ENCODE measurements at places on chromosomes 2 and 18.

GRCh38 chr2:232400256-232401015, 6.2 kb upstream of the ALPG start:
- no peak for DNase-seq

- no peak for DNase-seq
These were observed 278.0 kb downstream of the EPHA4 start for GRCh38 chr2:221293949-221294742.

DNA sequence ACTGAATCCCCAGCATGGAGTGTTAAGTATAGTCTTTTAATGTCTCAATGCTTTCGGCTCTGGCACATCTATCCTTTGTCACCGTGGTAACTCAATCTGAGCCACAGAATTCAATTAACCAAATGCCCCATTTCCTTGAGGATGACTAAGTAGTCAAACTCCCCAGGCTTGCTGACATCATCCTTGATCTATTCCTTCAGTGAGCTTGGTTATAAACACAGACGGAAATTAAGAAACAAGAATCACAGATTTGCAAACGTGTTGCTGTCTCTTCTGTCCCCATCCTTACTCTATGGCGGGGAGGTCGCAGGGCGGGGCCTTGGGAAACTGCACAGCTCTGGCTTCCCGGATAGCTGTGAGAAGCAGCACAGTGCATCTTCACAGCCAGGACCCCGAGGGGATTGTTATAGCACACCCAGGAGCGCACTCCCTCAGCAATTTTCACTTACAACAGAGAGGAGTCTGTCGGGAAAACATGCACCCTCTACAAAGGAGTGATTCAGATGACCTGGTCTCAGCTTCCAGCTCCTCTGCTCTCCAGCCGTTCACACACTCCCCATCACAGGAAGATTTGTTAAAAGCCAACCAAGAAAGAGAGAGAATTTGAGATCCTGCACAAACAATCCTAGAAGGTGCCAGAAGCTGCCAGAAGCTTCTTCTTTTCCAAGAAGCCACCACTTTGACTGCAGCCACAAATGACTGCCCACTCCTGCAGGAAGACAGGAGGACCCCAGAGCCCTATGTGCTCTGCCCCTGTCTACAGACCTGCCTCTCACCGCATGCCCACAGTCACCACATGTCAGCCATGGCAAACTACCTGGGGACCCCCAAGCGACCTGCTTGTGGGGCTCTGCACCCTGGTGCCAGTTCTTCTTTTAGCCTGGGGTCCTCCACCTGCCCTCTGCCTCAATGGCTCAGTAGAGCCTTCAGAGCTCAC, 44.9 kb upstream of the YWHAQ start:
- no peak for DNase-seq

- no peak for DNase-seq
These were observed 86.9 kb downstream of the VSNL1 start for GRCh38 chr2:17627434-17627833.

- no peak for DNase-seq
These were observed 823.6 kb downstream of the GALR1 start for GRCh38 chr18:78073275-78073674.

- DNase-seq, result no peak
These were observed 155.0 kb downstream of the ARHGAP15 start for GRCh38 chr2:143284087-143284675.

DNA sequence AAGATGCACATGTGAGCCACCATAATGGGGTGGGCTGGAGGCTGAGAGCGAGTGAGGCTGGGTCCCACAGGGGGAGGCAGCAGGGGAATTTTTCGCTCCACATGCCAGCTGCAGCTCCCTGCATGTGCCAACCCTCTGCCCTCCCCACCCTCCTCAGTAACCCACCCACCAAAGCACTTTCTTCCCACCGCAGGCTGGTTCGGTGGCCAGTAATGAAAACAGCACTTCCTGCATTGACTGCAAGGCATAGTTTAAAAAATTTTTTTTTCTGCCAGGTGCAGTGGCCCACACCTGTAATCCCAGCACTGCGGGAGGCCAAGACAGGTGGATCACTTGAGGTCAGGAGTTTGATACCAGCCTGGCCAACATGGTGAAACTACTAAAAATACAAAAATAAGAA, 147.5 kb upstream of the TTC39C start:
- DNase-seq, result no peak

GRCh38 chr2:186308347-186308746, 177.7 kb upstream of the ZC3H15 start:
- DNase-seq, result no peak

DNA sequence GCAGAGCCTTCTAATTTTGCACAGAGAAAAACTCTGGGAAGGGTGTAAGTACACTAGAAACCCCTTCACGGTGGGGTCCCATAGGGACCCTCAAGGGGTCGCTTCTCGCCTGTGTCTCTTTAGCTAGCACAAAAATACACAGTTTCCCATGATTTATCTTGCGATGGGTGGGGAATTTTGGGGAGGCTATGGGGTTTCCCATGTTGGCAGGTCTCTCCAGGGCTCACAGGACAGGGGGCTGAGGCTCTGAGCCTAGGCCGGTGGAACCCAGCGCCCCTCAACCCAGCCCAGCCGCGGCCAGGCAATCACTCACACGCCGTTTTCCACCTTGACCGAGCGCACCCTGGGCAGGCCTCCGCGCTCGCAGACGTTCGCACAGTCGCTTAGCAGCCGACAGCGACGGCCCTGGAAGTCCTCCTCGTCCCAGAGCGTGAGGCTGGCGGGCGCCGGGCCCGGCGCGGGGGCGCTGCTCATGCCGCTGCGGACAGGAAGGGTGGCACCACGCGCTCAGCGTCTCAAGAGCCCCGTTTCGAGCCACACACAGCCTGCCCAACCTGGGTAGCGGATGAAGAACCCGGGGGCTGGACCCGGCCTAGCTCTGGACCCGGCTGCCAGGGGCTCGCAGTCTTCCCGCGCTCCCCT, 398 bp downstream of the CRYBA2 start:
- DNase-seq, result no peak

DNA sequence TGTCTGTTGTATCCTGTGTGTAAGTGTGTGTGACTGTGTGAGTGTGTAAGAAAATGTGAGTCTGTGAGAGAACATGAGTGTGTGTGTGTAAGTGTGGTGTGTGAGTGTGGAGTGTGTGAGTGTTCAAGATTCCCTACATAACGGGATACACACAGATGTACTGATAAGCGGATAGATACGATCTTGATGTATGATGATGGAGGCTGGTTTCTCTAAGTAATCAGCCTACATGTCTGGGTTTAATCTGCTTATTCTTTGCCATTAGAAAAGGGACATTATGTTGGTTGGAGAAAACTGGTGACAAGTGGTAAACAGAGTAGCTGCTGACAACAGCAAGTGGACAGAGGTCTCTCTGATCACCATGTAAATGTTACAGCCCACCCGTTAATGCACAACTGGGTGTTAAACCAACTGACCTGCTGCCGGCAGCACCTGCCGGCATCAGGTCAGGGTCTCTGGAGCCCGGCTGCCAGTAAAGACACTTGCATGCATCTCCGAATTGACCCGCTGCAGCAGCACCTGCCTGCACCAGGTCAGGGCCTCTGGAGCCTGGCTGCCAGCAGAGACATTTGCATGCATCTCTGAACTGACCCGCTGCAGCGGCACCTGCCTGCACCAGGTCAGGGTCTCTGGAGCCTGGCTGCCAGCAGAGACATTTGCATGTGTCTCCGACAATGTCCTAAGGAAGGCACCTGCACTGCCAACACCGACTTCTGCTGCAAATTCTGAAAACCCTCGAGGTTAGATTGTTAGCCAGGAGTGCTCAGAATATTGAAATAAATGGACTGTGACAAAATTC, 87.5 kb downstream of the MBP start:
- DNase-seq, result no peak

GRCh38 chr2:63878486-63878885, 36.8 kb downstream of the UGP2 start:
- DNase-seq, result no peak

- DNase-seq, result no peak
These were observed 197.1 kb downstream of the CCDC85A start for GRCh38 chr2:56380861-56381260.

DNA sequence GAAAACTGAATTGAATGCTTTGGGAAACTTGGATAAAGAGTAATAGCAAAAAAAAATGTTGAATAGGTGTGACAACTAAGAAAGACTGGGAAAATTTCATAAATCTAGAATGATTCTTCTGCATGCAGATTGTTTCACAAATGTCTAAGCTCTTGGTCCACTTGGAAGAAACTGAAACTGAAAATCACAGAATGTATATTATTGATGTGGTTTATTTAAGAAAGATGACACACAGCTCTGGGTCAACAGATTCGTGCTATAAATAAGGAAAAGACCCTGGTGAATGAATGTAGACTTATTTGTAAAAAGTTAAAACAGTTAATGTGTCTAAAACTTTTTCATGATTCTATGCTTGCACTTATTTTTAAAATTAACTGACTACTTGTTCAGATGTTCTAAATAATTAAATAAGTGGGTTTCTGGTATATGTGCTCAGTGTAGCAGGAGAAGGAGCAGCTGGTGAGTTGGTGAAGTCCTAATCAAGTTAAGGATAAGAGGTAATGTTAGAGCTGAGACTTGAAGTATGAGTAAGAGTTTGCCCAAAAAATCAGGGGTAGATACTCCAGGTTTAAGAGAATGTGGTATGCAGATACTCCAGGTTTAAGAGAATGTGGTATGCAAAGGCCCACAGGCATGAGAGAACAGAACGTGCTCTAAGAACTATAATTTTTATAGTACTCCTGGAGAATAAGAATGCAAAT, 24.5 kb downstream of the UGP2 start:
- no peak for DNase-seq

DNA sequence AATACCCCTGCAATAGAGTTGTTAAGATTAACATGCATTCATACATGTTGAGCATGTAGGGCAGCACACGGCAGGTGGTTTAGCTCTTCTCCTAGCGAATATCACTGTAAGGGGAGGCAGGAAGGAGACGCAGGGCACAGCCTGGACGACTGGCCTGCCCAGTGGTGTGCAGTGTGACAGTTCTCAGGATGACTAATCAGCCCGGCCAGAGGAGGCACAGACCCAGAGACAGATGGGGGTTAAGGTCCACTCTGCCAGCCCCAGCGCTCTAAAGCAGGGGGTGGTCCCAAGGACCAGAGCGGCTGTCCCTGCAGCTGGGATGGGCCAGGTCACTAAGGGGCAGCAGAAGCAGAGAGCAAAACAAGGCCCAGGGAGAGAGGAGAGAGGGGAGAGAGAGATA, 63.7 kb downstream of the RNF152 start:
- no peak for DNase-seq

- DNase-seq, result no peak
These were observed 6.1 kb downstream of the BMP10 start for GRCh38 chr2:68865108-68865507.

- no peak for DNase-seq
These were observed 943.8 kb downstream of the LRP1B start for GRCh38 chr2:141187075-141187439.

- no peak for DNase-seq
These were observed 7.0 kb downstream of the ZBTB14 start for GRCh38 chr18:5288517-5288935.

GRCh38 chr2:158013891-158014290, 87.8 kb upstream of the UPP2 start:
- peak; percentile 70 for DNase-seq

DNA sequence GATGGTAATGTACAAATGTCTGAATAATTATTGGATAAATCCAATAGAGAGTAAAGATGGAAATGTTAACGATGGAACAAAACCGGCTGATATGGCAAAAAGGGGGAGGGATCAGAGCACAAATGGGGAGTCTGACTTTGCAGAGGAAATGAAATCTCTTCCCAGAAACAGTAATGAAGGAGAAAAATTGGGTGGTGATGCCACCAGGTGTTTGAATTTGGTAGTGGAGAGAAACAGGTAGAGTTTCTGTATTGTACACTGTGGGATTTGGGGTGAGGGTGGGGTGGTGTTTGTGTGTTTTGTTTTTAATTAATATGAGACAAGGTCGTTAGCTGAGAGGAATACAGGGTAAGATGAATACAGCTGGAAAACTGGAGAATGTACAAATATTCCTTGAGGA, 20.4 kb upstream of the XDH start:
- no peak for DNase-seq

DNA sequence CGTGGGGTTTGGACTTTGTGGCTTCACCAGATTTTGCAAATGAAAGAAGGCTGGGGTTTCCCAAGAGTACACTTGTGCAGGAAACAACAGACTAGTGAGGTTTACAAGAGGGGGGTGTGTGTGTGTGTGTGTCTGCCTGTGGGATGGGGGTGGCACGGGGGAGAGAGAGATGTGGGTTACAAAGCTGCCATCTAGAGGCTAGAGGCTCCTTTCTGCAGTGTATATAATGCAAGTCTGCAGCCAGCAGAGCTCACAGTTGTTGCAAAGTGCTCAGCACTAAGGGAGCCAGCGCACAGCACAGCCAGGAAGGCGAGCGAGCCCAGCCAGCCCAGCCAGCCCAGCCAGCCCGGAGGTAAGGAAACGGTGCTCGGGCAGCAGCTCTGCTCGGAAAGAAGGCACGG, at the start of gene ACKR3:
Gene ACKR3 (plus strand): TSS at position 253 of the 401 bp plus-strand sequence. CDS start 10,641 bp downstream, outside the sequence.
- peak; percentile 87 for DNase-seq

GRCh38 chr2:127674241-127675209, 805 bp downstream of the LIMS2 start:
- peak; percentile 53 for DNase-seq

DNA sequence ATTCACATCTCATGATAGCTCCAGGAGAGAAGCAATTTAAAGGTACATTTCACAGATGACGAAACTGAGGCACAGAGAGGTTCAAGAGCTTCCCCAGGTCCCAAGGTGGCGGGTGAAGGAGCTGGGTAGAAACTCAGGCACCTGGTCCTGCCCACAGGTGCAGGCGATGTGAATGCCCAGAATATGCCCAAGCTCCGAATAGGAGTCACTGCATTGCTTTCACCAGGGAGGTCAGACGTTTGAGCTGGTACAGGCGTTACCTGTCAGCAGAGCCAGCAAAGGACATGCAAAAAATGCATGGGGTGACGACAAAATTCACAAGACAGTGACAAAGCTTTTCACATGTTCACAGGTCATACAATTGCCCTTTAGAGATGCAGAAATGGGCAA, 247.9 kb downstream of the HDAC4 start:
- peak; percentile 24 for DNase-seq

GRCh38 chr2:10284108-10284870, 18.4 kb upstream of the HPCAL1 start:
- no peak for DNase-seq

DNA sequence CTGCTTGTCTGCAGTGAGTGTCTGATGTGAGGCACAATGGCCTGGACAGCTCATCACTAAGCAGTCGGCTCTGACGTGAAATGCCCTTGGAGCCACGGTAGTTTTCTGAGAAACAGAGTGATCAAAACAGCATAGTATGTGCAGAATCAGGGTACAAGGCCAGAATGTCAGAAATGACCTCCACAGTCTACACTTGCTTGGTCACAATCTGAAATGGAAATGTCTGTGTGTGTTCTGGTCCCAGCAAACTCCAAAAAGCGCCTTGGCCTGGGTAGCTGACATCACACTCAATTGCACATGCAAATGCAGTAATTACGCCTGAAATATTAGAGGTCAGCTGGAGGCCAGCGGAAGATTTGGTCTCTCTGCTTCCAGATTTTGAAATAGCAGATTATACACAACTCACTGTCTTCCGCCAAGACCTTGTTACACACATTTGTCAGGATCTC, 95.4 kb downstream of the CTAGE1 start:
- DNase-seq, result no peak
